Activated naive CD4-positive, alpha-beta T cell (primary cell): ENCODE measurements at places on chromosomes 1 and 21.

- DNase-seq, result no peak
These were observed 45.6 kb downstream of the CDC7 start for GRCh38 chr1:91546301-91546581.

DNA sequence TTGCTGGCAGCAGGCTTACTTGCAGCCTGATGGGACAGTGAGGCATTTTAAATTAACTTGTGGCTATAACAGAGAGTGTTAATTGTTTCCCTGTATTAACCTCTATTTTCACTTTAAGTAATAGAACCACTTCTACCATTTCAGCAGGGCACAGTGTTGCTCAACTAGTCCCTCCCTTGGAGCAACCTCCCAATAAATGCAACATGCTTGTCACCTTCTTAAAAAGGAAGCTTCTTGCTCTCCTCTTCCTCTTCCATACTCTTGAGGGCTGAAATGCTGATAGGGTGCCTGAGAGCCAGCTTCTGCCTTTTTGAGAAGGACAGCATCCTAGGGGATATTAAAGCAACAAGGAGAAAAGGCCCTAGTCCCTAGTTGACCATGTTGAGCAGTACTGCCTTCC is 52.1 kb downstream of the C4BPA start:
- DNase-seq, result no peak

- DNase-seq, result no peak
These were observed 122.2 kb downstream of the NFIA start for GRCh38 chr1:61204528-61204927.

DNA sequence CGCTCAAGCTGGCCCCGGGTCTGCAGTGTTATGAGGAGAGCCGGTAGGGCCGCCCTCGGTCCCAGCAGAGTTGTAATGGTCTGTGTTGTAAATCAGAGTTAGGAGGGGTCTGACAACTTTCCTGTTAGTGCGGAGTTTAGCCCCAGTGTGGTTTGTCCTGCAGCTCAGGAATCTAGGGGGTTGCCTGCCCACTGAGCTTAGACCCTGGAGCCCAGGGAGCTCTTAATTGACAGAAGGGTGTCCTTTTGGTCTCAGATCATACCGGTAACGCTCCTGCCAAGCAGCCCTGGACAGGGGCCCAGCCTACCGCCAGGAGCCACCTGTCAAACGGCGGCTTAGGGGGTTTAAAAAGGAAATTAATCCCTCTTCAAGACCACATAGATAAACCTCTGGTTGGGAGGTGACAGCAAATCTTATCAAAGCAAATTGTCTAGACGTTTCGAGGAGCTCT is 164.4 kb downstream of the DYRK1A start:
- DNase-seq, result no peak

DNA sequence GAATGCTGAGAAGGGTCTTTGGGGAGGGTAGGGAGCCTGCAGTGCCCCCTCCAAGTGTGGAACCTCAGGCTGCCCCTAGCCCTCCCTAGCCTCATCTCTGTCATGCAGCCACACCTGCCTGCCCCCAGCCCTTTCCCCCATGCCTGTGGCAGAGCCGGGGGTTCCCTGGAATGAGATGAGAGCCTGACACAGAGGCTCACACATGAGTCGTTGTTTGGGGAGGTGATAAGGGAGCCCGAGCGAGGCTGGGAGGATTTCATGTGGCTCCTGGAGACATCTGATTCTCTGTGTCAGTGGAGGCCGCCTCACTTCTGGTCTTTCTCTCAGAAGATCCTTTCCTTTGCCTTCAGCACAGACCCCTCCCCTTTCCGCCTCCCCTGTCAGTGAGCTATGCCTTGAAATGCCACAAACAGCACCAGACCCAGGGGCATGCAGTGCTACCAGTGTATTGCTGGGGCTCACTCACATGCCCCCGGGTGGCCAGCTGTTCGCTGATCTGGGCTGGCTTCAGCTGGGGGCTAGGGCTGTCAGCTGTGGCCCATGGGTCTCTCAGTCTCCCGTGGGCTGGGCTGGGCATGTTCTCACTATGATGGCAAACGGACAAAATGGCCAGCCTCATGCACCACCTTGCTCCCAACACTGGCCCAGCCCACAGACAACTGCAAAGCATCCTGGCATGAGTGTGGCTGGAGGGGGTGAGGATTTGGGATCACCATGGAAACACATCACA is 102.6 kb downstream of the AJAP1 start:
- no peak for DNase-seq

DNA sequence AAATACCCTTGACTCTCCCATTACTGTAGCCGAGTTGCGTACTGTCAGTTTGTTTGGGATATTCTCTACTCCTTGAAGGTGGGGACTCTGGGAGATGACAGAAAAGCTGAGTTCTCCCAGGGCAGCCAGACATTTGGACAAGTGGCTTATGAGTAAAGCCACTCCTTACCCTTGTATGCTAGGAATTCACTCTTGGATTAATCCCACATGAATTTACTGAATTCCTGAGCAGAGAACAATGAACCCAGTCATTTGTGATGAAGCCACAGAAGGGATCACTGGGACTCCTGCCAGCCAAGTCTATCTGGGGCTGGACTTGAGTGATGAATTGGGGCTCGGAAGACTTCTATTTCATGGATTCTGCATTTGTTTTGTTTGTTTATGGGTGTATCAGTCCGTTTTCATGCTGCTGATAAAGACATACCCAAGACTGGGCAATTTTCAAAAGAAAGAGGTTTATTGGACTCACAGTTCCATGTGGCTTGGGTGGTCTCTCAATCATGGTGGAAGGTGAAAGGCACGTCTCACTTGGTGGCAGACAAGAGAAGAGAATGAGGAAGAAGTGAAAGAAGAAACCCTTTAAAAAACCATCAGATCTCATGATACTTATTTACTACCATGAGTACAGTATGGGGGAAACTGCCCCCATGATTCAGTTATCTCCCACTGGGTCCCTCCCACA is 25.1 kb downstream of the C1orf116 start:
- no peak for DNase-seq

DNA sequence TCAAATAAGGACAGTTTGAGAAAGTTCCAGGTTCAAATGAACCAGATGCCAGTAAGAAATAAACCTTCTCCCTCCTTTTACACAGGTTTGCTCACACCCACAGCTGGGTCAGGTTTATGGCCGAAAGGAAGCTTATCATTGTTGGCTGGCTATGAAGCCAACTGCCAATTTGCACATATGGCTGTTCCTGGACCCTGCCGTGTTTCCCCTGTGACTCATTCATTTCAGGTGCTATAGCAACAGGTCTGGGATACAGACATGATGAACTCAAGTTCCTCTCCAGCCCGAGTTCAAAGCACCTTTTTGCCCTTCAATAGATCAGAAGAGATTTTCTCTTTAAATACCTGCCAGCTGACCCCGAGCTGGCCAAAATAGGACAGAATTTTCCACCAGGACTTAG is 134.4 kb upstream of the SMYD2 start:
- no peak for DNase-seq
